ENCODE measurements at places on chromosomes 2 and 18.

DNA sequence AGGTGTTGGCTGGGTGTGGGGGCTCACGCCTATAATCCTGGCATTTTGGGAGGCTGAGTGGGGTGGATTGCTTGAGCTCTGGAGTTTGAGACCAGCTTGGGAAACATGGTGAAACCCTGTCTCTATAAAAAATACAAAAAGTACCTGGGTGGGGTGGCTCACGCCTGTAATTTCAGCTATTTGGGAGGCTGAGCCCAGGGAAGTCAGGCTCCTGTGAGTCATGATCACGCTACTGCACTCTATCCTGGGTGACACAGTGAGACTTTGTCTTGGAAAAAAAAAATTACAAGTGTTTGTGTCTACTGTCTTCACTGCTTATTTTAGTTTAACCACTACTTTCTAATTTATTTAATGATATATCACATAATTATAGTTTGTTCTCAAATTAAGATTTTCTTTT, 62.7 kb upstream of the DOCK10 start:
- DNase-seq: no peak

DNA sequence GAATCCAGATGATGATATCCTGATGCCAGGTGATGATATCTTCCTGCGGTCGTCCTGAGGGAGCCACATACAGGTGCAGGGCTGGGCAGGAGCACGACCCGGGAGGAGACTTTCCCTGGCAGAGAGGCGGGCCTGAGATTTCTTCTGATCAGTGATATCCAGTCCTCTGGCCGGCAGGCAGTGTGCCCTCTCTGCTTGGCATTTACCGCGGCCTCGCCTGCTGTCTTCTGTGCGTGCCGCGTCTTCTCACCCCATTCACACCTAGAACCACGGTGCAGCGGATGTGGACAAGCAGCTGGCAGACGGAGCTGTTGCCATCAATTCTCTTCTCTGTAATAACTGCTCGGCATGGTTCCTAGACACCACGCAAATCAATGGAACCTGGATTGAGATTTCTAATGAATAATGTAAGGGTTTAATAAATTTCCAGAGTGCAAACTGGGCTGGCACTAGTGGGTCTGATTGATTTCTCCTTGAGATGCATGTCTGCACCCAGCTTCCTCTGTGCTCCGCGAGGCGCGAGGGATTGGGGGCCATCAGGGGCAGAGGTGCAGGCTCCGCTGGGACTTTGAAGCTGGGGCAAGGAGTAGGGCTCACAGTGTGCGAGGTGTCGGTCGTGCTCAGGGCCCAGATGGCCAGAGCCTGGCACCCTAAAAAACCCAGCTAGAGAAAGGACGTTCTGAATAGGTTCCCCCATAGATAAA, 208.9 kb upstream of the HDAC4 start:
- DNase-seq: no peak

DNA sequence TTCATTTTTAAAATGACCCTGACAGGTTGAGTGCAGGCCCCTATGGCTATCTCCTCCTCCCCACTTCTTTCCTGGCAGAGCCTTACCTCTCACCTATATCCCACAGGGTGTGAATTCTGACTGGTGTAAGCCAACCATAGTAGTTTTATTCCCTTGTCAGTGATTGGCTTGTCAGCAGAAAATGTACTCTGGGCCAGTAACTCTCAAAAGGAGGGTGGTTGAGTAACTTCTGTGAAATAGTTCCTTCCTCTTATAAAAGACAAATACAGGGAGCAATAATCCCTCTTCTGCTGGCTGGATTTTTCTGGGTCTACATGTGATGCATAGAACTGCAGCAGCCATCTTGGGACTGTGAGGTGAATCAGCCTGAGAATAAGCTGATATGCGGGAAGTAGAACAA, 83.4 kb downstream of the RAPH1 start:
- DNase-seq: peak; percentile 50

DNA sequence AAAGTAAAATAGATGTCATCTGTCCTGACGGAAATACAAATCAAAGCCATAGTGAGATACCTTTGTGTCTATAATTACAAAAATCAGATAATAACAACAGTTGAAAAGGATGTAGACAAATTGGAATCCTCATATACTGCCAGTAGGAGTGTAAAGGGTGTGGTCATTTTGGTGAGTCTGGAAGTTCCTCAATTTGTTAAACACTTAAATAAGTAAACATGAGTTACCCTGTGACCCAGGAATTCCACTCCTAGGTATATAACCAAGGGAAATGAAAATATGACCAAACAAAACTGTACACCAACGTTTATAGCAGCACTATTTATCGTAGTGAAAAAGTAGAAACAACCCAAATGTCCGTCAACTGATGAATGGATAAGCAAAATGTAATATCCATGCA, 24.0 kb downstream of the R3HDM1 start:
- DNase-seq: no peak

- DNase-seq: peak; percentile 25
These were observed 81.5 kb downstream of the BCL2 start for GRCh38 chr18:63237881-63238692.

GRCh38 chr2:2742726-2743125, 411.7 kb upstream of the MYT1L start:
- peak; percentile 15 for DNase-seq

DNA sequence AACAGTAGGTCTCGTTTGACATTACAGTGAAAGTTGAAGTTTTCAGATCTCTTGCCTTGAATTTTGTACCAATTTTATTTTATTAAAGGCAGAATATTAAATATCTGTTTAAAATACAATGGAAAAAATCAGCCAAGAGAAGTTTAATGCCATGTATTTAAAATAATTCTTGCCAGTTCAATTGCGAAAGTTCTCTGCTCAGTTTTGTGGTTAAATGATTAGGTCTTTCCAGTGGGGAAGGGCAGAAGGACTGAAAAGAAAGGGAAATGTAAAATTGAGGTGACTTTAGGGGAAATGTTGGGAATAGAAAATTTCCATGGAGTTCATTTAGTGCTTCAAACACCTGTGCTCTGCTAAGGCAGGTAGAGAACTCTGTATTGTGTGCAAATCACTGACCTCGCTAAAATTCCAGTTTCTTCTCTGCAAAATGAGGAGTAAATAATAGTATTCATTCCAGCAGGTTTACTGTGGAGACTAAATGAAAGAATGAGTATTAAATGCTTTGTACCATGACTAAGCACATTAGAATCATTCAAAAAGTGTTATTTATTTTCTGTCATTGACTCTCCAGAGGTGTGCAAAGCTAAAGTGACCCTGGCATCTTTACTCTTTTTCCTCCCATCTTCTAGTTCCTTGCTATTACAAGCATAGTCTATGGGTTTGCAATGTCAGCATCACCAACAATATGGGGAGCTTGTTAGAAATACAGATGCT, 74.4 kb downstream of the KIAA1328 start:
- DNase-seq: no peak

- peak; percentile 55 for DNase-seq
These were observed 1.0 kb upstream of the ZNF532 start for GRCh38 chr18:58863539-58864145.
